ENCODE measurements at places on chromosomes 13 and 19.

GRCh38 chr19:664913-665443 is 2.0 kb upstream of the RNF126 start:
- peak; percentile 47 for DNase-seq

GRCh38 chr19:4376671-4376990 is 23.7 kb downstream of the SH3GL1 start:
- no peak for DNase-seq

- DNase-seq, result no peak
Measured at GRCh38 chr13:42327725-42328124, 55.8 kb downstream of the AKAP11 start.

DNA sequence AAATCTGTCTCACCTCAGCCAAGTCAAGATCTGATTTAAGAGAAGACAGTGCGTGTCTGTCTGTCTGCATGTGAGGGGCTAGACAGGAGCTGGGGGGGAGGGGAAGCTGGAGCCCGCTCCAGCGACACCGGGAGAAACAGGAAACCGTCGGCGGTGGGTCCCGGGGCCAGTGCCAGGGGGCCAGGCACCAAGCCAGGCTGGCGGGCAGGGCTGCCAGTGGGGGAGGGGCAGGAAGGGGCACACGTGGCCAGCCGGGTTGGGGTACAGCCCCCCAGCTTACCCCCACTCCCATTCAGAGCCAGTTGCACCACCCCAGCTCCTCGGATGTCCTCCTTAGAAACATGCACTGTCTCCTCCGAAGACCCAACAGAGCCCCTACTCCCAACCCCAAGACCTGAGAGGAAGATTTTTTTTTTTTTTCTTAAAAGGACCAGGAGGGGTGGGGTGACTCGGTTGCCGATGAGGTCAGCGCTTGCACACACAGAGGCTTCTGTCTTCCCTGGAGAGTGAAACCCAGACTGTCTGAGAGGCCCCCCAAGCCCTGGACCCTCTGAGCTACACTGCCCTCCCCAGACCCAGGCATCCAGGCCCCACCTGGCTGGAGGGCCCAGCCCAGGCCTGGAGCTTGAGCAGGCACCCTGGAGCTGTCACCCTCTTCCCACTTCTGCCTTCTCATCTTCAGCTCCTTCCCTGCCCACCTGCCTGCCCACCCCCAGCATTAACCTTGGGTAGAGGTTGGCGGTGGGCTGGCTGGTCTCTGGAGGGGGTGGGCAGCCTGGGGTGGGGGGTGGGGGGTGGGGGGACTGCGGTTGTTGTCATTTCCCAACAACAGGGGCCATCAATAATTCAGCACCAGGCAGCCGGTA is 4.0 kb downstream of the ERF start:
- no peak for DNase-seq

- DNase-seq, result no peak
Measured at GRCh38 chr13:23822252-23822824, 66.9 kb downstream of the MIPEP start.

GRCh38 chr19:10639836-10640235 is 14.3 kb upstream of the ILF3 start:
- no peak for DNase-seq

- no peak for DNase-seq
Measured at GRCh38 chr13:69485991-69486592, 621.5 kb upstream of the ATXN8OS start.

DNA sequence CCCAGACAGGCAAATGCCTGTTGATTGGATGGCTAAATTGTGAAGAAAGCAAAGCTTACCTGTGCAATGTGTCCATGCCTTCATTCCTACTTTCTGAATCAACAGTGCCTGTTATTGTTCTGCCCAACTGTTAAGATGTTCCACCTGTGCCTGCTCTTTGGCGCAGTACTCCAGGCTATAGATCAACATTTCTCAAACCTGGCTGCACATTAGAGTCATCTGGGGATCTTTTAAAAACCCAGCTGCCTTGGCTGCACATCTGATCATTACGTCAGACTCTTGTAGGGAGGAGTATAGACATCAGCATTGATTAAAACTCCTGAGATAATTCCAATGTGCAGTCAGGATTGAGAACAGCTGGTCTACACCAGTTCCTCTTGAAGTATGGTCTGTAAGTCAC is 16.2 kb upstream of the CPB2 start:
- no peak for DNase-seq

GRCh38 chr19:23402388-23402787 is 7.1 kb upstream of the ZNF91 start:
- no peak for DNase-seq

DNA sequence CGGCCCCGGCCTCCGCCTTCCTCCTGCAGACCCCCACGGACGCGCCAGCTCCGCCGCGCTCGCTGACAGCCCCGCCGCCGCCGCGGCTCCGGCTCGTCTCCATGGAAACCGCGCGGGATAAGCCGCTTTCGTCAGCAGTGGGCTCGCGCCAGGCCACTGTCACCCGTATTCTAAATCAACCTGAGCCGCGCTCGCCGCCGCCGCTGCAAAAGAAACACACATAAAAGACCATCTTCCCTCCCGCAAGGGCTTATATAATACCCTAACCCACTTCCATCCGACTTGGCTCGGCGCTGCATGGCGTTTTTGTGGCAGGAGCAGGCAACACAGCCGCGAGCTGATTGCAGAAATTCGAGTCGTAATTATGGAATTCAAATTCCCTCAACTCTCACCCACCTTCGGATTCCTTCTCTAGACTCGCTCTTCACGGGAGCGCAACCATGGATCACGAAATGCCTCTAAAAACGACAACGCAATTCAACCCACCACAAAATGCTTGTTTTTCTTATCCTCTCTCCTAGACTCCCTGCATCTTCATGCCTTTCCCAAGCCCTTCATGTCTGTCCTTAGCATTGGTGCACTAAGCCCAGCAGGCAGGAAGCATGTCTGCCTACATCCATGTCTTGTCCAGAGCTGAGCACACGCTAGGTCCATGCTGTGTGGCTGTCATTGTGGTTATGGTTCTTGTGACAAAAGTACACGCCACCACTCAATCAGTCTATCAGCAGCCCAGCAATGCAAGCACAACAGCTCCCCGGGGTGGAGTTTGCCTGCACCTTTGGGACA is at the start of gene AMER2:
Gene AMER2 (minus strand): TSS at position 772 of the 786 bp plus-strand sequence. CDS start 669 bp downstream, at position 103.
- no peak for DNase-seq
